ENCODE measurements at places on chromosomes 2 and 18.

- no peak for DNase-seq
Measured at GRCh38 chr2:196555726-196556125, 83.8 kb upstream of the CCDC150 start.

GRCh38 chr2:70923378-70924015, 12.2 kb upstream of the ATP6V1B1 start:
- DNase-seq = no peak

GRCh38 chr18:78912844-78913243, 66.8 kb upstream of the SALL3 start:
- DNase-seq = no peak

DNA sequence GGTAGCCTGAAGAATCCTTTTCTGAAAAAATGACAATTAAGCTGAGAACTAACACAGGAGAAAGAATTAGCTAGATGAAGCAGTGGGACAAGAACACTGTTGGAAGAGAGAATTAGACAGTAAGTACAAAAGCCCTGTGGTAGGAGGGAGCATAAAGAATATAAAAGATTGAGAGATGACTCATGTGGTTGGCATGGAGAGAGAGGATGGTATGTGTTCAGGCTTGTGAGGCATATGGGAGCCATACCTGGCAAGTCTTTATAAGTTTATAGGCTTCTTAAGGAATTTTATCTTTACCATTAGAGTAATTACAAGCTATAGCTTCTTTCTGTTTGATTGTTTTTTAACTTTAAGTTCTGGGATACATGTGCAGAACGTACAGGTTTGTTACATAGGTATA, 325.0 kb downstream of the ARL6IP6 start:
- no peak for DNase-seq

GRCh38 chr2:199989822-199990221, 34.4 kb downstream of the MAIP1 start:
- DNase-seq = no peak

- no peak for DNase-seq
Measured at GRCh38 chr18:46134920-46135675, 30.9 kb downstream of the HAUS1 start.

- no peak for DNase-seq
Measured at GRCh38 chr2:72011791-72012190, 135.9 kb downstream of the CYP26B1 start.

DNA sequence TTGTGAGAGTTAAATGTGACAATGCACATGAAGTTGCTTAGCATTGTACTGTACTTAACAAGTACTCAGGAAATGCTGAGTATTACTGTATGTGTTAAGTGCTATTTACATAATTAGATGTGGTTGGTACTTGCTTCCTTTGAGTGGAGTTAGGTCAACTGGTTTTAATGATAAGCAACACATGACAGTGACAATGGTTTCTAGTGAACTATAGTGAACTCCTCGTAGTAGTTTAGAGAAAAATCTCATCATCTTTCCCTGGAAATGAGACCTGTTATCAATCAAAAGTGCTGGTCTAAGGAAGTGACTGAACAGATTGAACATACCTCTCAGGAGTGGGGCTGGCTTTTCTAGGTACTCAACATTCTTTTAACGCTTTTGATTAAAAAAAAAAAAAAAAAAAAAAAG, 29.2 kb upstream of the ZDBF2 start:
- DNase-seq = no peak
